ENCODE measurements at places on chromosomes 3 and 15.

DNA sequence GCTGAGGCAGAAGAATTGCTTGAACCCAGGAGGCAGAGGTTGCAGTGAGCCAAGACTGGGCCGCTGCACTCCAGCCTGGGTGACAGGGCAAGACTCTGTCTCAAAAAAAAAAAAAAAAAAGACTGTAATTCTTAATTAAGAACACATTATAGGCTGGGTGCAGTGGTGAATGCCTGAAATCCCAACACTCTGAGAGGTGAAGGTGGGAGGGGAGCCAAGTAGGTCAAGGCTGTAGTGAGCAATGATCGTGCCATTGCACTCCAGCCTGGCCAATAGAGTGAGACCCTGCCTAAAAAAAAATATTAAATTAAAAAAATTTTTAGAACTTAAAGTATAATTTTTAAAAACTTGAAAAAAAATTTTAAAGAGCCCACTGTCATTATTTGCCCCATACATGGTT is 13.4 kb upstream of the ARPIN start:
- DNase-seq: no peak

DNA sequence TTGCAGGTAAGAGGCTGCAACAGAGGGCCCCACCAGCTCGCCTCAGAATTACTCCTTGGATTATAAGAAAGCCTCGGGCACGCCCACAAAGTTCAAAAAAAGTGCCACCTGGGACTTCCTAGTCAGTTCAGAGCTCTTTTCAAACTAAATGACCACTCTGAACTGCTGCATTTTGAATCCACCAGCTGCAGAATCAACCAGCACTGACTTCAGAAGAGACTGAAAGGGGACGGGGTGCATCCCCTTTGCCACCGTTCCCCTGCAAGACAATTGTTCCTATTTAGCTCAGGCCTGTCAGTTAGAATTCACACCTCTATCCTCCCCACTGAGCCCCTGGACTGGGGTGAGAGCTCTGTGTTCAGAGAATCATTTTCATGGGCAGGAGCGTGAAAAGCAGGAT is 181.4 kb upstream of the GADL1 start:
- DNase-seq: no peak

DNA sequence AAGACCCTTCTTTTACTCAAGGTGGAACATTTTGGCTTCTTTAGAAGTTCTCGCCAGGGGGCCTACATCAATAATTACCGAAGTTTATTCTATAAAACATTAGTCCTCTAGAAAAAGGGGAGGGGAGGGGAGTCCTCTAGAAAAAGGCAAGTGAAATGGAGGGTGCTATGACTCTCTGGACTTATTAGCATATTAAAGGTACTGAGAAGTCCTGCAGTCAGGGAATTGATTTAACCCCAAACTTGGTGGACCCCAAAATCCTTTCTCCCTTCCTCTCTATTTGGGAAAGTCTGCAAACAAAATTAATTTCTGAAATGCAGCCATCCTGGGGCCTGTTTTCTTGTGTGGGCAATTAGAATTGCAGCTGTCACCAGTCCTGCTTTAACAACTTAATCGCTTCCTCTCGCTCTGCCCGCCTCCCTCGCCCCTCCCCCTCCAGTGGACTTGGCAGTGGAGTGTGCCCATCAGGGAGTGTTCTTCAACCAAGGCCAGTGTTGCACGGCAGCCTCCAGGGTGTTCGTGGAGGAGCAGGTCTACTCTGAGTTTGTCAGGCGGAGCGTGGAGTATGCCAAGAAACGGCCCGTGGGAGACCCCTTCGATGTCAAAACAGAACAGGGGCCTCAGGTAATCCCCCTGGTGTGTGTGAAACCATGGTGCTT is 18.9 kb upstream of the LRRK1 start:
- DNase-seq: no peak

GRCh38 chr3:153162513-153163392 is 727 bp downstream of the RAP2B start:
- peak; percentile 91 for DNase-seq

- DNase-seq: peak; percentile 21
Measured at GRCh38 chr3:100073714-100074307, 40.5 kb downstream of the FILIP1L start.

- no peak for DNase-seq
Measured at GRCh38 chr15:41825572-41826535, 2.0 kb upstream of the JMJD7 start.

DNA sequence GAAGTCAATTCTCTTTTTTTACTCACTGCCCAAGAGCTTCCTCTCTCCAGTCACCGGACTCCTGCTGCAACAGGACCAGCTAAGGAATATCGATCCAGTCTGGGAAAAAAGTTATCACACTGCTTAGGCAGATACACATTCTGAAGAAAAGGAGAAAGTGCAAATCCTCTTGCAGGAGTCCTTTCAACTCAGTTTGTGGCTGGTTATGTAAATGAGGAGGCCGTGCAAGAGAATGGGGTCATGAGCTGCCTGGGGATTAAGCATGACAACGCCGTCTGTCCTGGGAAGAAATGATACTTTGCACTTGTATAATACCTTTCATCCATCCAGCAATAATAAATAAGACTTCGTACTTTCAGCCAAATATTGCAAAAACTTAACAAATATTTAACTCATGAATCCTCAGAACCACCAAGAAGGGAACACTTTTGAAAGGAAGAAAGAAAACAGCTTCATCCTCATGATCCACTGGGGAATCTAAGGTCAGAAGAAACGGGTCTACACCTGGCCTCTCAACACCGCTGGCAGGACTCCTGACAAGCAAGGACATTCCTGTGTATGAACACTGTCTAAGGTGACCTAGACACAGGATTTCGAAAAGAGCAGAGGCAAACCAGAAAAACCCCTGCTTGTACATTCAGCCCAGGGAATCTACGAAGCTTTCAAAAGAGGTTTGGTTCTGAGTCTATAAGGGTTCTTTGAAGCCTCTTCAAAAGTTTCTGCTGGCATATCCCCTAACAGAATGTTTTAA is 13.1 kb upstream of the WWTR1 start:
- no peak for DNase-seq

DNA sequence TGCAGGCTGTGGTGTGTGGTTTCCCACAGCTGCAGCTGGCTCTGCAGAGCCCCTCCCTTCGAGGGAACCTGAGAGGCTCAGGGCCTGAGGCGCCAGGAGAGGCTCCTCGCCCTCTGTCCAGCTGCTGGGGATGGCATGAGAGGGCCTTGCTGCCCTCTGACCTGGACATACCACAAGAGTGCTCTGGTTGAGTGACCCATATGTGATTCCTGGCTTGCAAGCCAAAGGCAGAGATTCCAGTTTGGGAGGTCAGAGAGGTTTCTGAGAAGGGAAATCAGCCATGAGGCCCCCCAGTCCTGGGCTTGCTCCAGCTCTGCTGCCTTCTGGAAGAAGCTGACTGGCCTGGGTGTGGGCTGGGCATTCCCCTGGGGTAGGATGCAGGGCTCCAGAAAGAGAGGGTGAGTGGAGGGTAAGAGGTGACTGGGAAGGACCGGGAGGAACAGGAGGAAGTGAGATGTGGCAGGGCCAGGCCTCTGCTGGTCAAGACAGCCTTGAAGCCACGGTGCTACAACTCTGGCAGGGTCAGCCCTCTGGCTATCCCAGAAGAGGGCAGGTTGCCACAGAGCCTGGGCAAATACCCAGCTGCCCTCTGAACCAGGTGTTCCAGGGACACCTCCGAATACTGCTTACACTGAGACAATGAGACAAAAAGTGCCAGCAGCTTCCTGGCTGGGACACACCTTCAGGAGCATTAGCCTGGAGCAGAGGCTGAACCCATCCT is 16.0 kb upstream of the SRP14 start:
- DNase-seq: no peak

- no peak for DNase-seq
Measured at GRCh38 chr3:109211941-109212340, 75.4 kb downstream of the C3orf85 start.

DNA sequence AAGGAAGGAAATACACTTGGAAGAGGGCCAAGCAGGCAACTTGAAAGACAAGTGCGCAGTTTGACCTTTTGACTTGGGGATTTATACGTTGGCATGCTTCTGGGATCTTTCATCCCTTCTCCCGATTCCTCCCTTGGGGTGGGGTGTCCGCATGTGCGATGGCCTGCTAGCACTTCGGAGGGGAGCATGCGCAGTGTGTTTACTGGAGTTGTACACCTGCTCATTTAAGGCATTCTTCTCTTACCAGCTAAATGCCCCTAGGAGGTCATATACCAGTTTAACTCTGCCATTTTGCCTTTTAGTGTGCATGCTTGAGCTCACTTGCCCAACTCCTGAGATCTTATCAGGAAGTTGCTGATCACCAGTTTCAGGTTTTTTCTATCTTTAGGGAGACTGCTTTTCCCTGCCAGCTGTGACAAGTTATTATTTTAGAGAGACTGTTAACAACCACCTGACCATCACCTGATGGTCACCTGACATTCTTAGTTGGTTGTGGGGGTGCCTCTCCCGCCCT is 63.5 kb downstream of the BFSP2 start:
- DNase-seq: no peak

- DNase-seq: no peak
Measured at GRCh38 chr3:12796171-12797123, at the start of gene CAND2. TSS of gene CAND2 (plus strand) at chr3:12796680. CDS start at chr3:12796721, 41 bp downstream.

DNA sequence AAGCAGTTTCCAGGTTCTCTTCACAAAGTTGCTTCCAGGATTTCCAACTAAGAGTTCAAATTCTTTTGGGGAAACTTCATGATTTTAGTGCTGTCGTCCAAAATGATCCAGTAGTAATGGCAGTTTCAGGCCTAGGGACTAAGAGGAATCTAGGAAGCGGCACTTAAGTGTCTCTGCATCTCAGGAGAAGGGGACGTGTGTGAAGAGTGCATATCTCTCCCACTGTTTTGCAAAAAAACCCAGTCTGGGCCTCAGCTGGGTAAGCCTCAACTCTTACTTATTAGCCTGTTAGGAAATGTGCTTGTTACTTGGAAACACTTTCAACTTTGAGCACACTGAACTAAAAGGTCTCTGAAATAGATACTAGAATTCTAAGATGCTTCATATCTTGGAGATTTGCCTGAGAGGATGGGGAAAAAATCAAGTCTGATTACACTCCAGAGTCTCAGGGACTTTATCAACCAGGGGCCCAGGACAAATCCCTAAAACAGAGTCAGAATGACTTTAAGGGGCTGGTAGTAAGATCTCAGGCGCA is 81.8 kb downstream of the WDR76 start:
- DNase-seq: no peak

GRCh38 chr15:34613301-34613700 is 29.9 kb upstream of the GOLGA8B start:
- no peak for DNase-seq

- peak; percentile 75 for DNase-seq
Measured at GRCh38 chr15:58227706-58228543, 89.7 kb downstream of the AQP9 start.

DNA sequence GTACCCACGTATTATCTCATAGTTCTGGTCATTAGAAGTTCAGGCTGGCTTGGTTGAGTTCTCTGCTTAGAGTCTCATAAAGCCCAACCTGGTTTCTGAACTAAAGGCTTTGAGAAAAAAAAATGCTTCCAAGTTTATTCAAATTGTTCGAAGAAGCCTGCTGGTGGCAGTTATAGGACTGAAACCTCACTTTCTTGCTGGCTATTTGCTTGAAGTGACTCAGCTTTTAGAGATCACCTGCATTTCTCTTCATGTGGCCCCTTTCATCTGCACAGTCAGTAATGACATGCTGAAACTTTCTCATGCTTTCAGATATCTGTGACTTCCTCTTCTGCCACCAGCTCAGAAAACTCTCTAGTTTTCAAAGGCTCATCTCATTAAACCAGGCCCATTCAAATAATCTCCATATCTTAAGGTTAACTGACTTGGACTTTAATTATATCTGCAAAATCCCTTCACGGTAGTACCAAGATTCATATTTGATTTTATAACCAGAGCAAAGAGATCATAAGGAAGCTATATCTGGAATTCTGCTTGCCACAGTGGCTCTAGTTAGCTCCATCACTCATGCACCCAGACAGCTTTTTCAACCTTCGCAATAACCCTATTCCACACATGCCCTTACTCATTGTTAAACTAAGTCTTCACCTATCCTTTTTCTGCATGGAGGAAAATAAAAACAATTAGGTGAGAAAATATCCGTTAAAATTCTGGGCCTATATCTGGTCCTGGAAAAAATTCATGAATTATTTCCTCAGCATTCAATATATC is 433.8 kb upstream of the CBLB start:
- no peak for DNase-seq

DNA sequence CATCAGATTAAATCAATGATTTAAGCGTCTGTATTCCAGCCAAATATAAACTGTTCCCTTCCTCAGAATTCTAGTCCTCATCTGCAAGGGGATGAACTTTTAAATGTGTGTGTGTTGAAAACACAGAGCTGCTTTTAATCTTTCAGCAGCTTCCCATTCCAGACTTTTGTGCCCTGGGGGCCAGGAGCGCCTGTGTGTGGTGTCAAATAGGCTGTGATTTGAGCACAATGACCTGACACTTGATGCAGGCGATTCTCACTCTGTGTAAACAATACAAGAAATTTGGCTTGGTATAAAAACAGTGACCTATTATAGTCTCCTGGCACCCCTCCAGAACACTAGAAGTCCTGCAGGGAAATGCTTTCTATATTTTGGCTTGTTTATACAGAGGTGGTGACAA is 274.6 kb upstream of the ROPN1 start:
- DNase-seq: no peak

- no peak for DNase-seq
Measured at GRCh38 chr3:69628951-69629350, 110.3 kb upstream of the MITF start.

DNA sequence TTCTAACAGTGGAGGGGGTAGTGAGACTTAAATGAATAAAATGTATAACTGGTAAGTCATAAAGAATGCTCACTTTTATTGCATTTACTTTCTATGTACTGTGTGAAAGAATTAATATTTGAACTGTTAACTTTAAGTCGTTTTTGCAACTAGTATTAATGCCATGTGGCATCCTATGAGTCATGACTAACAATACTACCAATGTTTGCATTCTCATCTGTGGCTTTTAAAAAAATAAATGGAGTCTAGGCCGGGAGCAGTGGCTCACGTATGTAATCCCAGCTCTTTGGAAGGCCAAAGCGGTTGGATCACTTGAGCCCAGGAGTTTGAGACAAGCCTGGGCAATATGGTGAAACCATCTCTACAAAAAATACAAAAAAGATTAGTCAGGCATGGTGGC is 5.2 kb downstream of the C3orf49 start:
- no peak for DNase-seq

DNA sequence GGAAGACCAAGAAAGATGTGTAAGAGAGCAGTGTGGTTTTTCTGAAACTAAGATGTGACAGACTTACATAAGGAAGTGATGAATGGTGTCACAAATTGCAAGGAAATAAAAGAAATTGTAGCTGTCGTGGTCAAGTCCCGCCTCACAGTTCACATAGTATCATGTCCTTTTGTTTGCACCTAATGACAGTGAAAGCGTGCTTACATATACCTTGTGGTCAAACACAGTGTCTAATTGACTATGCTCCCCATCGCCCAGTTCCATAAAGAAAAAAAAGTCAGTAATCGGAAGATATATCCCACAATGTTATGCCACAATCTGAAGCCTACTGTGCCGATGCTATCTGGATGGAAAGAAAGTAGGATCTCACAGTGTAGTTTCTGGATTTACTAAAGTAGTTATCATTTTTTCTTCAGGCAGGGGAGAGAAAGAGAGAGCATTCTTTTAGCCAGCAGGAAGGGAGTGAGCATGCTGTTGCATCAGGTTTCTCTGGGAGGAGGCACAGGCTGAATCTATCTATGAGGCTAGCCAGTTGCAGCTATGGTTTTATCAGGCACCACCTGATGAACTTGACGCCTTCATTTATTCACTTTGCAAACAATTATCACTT is 9.8 kb upstream of the PLSCR1 start:
- DNase-seq: no peak

- no peak for DNase-seq
Measured at GRCh38 chr3:55297245-55297644, 189.9 kb downstream of the WNT5A start.

GRCh38 chr3:134258761-134259347 is 8.2 kb upstream of the RYK start:
- no peak for DNase-seq

Measured in lower leg skin (tissue), 4 donors.